ENCODE measurements at places on chromosomes 6 and 20.

GRCh38 chr6:113644861-113645575, 212.1 kb upstream of the MARCKS start:
- DNase-seq, result peak; percentile 99

DNA sequence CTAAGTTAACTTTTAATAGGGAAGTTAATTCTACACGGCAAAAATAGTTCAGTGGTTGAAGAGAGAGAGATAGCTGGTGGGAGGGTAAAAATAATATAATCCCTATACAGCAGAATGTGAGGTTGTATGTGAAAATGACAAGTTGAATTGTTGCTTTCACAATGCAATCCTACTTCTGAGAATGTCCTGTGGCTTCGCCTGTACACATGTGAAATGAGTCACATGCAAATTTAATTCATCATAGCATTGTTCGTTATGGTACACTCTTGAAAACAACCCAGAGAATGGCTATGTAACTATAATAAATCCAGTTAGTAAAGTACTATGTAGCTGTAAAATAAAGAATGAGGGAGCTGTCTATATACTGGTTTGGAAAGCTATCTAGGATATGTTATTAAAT, 46.0 kb upstream of the HINT3 start:
- DNase-seq, result peak; percentile 93

DNA sequence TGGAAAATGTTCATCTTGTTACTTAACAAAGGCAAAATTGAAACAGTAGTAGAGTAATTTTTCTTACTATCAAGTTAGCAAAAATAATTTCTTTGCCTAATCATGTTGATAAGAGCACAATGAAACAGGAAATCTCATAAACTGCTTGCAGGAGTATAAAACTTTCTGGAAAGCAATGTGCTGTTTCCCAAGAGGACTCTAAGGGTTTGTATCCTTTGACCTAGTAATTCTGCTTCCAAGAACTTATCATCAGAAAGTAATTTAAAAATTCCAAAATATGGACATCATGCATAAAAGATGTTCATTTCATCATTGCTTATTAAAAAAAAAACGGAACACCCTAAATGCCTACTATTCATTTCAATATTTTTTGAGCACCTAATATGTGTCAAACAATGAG, 46.1 kb upstream of the TNFAIP3 start:
- peak; percentile 85 for DNase-seq

DNA sequence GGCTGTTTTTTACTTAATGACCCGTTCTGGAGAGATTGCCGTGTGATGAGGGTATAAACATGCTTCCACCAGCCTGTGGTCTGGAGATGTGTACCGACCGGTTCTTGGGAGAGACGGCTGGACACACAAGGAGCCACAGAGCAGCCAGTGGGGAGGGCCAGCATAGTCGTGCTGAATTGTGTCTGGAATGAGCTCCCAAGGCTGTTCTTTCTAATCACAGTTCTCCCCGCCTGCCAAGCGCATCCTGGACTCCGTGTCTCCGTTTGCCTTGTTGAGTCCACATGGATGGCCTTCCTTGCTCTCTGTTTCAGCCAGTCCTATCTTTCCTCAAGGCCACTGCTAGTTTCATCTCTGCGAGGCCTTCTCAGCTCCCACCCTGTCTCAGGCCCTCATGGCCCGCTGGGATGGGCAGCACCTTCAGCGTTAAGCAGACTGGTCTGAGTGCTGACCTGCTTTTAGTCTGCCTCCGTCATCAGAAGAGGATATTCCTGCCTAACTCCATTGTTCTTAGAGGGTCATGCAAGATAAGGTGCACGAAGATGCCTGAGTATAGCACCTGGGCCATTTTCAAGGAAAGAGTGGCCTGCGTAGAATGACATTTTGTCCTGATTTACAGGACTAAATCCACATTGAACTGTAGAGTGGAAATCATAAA, 20.6 kb downstream of the MANBAL start:
- peak; percentile 37 for DNase-seq

DNA sequence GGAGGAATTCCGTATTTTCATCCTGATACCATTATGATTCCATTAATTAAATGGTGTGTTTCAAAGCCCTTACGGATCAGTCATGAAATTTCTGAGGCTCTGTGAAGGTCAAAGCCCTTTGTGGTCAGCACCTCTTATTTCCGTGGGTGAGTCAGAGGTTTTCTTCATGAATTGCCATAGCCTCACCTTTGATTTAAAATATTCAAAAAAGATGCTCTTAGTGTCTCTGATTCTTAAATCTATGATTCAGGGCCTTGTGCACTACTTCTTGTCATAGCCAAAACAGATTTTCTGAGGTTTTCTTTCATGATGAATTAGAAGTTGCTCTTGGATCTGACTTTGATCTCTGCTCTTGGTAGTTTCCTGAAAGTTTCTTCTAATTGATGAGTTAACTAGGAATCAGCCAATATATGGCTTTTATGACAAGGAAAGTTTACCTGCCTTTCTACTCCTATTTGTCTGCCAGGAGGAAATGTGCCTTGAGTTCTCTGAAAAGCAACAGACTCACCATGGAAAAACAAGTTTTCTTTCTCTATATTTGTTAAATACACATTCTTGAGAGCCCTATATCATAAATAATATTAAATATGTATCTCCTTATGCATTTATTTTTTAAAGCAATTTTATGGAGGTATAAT, 613.0 kb downstream of the UTRN start:
- DNase-seq, result peak; percentile 57

Data from amniotic epithelial cell (primary cell).